ENCODE measurements at places on chromosomes 5 and 9.

GRCh38 chr9:21856301-21857094 is 54.1 kb downstream of the MTAP start:
- peak; percentile 38 for DNase-seq

- DNase-seq = no peak
Measured at GRCh38 chr9:109487247-109487646, 10.9 kb downstream of the PTPN3 start.

DNA sequence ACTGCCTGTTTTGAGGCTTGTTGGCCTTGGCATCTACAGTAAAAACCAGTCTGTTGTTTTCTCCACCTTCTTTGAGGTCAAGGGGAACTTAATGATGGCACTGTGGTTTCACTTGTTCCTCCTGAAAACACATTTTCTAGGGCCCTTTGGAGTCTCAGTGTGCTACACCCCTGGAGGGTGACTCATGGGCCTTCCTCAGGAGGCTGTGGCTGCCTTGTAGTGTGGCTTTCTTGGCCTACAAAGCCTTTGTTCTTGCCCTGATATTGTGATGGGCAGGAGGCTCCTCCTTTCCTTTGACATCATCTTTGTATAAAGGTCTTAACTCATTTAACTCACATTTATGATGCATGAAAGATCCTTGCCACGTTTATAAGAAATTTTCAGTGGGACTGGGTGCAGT is 56.3 kb upstream of the GPBP1 start:
- no peak for DNase-seq

DNA sequence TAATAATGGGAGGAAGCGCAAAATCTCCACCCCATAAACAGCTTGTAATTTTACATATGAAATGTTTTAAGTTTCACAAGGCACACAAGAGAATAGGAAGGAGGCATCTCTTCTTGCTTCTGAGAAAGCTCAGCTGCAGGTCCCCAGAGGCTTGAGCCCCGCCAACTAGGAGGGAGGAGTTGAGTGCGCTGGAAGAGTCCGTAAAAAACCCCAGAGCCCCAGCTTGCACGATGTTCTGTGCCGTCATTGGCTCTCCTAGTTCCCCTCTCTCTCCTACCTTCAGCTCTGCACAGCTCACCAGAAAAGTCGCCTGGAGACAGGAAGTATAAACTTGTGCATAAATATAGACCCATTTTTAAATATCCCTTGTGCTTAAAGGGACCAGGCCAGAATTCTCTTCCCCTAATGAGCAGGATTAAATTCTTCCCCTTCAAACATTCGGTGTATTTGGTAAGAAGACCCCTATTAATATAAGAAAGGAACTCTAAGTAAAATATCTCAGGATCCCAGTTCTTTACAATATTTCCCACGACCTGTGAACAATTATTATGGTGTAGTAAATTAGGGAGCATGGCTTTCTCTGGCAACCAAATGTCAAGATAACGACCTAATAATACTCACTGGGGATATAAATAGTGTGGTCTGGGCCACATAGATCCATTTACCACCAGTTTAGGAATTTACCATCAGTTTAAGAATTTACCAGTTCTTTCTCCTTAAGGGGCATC is 13.7 kb downstream of the GLRX start:
- no peak for DNase-seq

GRCh38 chr5:58330781-58331180 is 129.1 kb downstream of the PLK2 start:
- no peak for DNase-seq

DNA sequence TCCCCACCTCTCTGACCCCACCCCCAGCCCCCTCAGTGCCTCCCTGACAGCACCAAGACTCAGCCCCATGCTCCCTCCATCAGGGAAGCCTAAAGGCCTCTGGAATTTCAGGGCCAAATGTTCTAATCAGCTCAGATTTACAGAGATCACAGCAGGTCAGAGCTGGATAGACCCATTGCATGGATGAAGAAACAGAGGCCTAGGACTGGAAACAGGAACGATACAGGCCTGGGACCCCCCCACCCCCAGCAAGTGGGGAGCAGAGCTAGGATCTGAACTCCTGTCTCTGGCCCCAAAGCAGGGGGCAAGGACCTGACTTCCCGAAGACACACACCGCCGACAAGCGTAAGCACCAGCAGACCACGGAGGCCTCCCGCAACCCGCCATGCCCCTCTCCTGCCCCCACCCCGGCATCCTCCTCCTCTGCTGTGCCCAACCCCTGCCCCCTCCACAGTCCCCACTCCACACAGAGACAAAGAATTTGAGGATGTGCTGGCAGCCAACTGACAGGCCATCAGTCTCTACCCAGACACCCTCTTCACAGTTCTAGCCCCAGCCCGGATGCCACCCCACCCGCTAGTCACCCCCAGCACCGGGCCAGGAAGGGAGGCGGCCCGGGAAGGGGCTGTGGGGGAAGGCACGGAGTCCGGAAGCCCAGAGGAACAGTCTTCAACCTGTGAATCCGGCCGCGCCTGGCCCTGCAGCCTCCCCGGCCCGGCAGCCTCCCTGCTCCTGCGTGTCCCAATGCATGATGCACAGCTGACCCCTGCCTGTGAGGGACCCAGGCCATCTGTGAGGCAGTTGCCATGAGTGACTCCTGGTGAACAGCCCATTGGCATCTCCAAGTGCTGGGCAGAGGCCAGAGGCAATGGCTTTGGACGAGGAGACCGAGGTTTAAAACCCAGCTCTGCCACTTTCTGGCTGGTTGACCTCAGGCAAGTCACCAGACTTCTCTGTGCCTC is 31.3 kb downstream of the NDUFA8 start:
- no peak for DNase-seq

GRCh38 chr5:39201160-39201780 is 18.1 kb downstream of the FYB1 start:
- no peak for DNase-seq

- peak; percentile 10 for DNase-seq
Measured at GRCh38 chr5:14868771-14869170, 2.8 kb downstream of the ANKH start.

DNA sequence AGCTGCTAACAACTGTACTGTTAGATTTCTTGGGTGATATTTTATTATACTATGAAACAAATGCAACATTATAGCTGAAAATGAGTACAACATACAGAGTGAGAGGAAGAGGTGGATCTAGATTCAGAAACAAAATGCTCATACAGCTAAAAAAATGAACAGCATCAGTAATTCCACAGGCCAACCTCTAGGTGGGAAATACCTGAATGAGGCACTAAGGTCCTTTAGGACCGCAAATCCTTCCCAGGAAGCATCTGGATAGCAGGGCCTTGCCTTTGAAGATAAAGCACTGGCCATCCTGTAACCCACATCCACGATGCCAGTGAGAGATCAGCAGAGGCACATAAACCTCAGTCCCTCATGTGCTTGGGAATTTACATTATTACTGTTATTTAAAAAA is 310.8 kb downstream of the YTHDC2 start:
- DNase-seq = no peak

- DNase-seq = no peak
Measured at GRCh38 chr9:4689687-4690104, 10.3 kb downstream of the CDC37L1 start.

GRCh38 chr5:83118471-83118870 is 41.1 kb downstream of the XRCC4 start:
- DNase-seq = no peak

DNA sequence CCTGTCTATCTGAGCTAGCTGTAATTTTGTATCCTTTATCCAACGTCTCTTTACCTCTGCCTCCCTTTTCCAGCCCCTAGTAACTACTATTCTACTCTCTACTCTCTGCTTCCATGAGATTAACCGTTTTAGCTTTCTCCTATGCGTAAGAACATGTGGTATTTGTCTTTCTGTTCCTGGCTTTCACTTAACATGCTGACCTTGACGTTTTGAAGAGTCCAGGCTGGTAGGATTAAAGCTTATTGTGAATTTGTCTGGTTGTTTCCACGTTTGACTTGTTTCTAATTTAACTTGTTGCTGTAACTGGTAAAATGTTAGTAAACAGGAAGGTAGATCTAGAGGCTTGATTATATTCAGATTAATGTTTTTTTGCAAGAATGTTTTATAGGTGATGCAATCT is 385.3 kb downstream of the PSAT1 start:
- DNase-seq = no peak

DNA sequence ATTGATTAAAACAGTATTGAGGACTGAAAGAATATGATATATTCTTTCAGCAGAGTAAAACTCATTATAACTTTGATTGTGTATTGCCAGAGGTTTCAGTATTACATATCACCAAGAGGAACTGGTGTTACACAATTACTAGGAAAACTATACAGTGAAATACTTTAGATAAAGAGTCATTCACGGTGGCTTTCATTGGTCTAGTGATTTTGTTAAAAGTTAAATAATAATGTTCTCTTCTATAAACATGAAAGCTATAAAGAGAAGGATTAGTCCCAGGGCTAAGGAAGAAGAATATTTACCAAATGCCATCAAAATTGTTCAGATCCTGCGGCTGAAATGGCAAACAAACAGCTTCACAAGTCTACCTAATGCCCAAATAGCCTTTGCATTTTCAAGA is 306.2 kb downstream of the SEMA5A start:
- no peak for DNase-seq

Measured in Calu3 (cell line).